ENCODE measurements at places on chromosomes 2 and 18. TPM values are rescaled to one million over a fixed set of nuclear protein-coding genes. Genes with fewer than 3 reads are reported as not detected.

SERPINB12 gene
- total RNA-seq: 185 TPM

MYO1B gene
- 46.2 TPM for total RNA-seq

ATOH8 gene
- total RNA-seq: 79.8 TPM

CHST10 gene
- total RNA-seq: 0.66 TPM

NXPH2 gene
- total RNA-seq: not detected

CELF4 gene
- total RNA-seq: not detected

SPDYA gene
- total RNA-seq: 0.95 TPM

GRCh38 chr18:68053290-68053689 lies 536.8 kb upstream of the DSEL start:
- DNase-seq: no peak

DNA sequence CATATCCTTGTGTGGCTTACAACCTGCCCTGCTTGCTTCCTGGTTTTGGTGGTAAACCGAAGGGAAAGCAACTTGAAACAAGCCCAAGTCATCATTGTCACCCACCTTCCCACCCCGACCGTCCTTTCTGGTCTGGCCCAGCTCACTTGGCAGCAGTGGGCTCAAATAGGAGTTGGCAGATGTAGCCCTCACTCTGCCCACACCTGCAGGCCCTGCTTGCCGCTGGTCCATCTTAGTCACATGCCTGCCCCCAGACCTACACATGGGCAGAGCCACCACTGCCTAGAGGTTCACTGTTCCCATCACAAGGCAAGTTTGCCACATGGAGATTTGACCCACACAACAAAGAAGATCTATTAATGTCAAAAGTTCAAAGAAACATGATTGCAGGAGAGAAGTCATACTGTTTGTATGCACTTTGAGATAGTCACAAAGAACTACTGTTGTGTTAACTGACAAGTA lies 9.3 kb downstream of the EIPR1 start:
- DNase-seq: no peak

DNA sequence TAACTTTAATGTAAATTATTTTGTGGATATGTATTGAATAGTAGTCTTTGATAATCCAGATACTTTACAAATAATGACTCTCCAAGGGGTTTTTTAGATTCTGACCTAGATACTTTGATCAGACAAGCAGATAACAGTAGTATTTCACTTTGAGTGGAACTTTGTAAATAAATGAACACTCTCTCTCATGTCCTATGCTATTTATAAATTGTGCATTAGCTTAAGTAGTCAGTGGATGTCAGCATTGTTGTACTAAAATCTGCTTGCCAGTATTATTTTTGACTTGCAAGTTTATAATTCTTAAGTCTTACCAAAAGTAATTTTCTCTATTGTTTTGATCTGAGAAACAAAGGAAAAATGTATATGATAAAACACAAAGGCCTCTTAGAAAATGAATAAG lies 1113.1 kb upstream of the NRXN1 start:
- no peak for DNase-seq

- no peak for DNase-seq
Measured at GRCh38 chr2:45729753-45730512, 78.5 kb downstream of the PRKCE start.

GRCh38 chr2:119486196-119486827 lies 38.0 kb downstream of the SCTR start:
- peak; percentile 7 for DNase-seq

DNA sequence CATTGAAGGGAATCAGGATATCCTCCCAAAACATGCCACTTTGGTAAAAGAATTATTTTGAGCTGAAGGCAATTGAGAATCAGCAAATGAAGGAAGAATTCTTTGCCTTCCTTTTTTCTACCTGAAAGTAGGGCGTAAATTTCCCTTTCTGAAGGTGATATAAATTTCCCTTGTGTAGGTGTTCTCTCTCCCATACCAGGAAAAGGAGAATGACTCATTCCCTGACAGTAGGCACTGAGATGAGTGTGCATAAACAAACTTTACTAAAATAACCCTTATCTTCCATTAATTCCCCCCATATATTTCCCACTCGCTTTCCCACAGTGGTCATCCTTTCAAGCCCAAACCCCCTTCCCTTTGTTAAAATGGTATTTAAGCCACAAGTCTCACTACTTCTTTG lies 1339.0 kb downstream of the LRP1B start:
- DNase-seq: no peak
